PC-9 (cell line): ENCODE measurements at places on chromosomes 4 and X. TPM values are rescaled to one million over a fixed set of nuclear protein-coding genes. Genes with fewer than 3 reads are reported as not detected.

DNA sequence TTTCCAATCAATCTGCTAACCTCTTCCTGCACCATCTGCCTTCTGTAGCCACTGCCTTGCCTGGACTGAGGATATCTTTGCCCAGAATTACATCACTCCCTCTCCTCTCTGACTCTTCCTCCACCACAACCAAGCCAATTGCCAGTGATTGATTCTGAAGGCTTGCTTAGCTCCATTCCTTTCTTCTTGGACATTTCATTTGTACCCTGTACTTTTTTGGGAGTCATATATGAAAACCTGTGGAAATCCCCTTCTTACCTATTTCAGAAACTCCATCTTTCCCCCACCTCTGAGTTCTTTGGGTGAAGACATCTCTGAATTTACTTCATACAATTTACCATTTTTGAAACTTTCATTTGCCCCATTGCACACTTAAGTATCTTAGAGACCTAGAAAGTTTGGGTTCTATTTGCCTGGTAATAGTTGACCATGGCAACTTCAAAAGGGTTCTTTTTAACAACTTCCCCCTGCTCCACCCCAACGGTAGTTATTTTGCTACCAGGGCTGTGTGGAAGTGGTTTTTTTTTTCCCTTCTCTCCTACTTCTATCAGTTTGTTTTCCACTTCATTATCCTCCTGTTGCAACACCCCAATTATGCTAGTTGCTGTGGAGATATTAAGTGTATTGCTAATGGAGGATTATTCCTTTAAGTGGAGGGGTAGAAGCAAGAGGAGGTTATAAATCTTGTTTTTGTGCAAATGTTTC is 14.3 kb downstream of the SGMS2 start:
- no peak for DNase-seq

DNA sequence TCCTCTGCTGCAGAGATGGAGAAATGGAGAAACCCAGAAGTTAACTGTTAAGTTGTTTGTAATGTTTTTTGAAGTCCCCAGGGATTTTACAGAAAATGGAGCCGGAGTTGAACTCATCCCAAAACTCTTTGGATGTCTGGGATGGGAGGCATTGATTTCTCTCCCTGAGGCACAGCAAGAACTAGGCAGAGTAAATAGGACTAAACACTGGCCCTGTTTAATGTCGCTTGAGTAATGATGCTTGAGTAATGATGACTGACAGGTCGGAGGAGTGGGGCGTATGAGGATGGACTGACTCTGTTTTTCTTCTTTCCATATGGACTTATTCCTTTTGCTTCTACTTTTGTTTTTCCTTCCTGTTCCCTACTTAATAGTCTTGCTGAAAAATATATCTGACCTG is 69.9 kb downstream of the ARHGAP10 start:
- no peak for DNase-seq

DNA sequence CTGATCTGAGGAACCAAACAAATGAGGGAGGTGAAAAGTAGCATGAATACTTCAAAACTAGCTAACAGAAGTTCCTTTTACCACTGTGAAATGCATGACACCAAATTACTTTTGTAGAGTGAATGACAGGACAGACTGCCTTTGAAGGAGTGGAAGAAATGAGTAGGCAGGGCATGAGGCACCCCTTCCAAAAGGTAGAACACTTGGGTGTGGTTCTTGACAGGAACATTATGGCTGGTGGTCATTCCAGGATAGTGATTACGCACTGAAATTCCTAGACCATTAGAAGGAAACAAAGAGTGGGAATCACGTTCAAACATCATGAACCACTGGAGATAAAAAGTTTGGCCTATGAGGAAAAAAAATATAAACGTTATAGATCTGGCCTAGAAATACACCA is 4.9 kb downstream of the HUWE1 start:
- DNase-seq, result no peak

IGFBP7 gene
- total RNA-seq, result 127 and 151 TPM in 2 replicates

WNK3 gene
- total RNA-seq, result not detected in 2 replicates

VCX gene
- total RNA-seq, result 0.57 and 1.5 TPM in 2 replicates

DNA sequence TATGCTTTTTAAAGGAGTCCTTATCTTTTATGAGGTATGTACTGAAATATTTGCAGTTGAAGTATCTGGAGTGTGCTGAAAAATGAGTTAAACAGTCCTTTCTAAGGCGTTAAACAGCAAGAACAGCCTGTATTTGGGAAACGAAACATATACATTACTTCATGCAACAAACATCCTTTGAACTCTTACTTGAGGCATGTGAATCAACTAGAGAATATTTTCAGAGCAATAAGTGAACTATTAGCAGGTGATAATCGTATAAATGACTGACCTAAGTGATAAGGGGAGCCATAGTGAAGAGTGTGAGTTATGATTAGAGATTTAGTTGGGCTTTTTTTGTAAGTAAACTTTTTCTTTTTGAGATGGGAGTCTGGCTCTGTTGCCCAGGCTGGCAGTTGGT is 45.9 kb upstream of the RHOH start:
- DNase-seq, result no peak
